ENCODE measurements at places on chromosomes 13 and 19.

DNA sequence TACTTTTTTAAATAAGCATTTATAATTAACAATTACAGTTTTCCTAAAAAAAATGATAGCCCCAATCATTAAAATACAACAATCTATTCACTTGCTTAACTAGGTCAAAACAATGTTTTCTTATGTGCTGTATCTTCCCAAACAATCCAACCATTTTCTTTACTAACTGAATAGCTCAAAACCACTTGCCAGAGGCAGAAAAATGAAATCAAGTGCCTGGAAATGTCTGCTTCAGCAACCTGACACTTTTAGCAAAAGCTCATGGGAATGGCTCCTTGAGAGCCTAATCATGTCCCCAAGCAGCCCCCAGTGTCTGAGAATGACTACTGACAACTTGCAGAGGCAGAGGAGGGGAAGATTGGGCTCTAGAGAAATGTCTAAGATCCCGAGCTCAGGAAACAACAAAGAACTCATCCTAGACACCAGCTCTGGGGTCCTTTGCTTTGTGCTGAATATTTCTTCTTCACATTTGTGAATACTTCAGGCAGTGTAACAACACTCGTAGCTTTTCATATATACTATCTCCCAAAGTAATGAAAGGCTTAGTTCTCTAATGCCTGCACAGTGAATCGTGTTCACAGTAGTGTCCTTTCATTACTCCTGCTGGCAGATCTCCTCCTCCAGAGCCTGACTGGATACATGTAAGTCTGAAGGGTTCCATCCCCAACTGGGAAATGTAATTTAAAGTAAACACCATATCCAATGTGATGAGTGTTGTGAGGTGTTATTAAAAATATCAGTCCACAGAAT, 280.0 kb downstream of the LHFPL6 start:
- DNase-seq, result no peak

DNA sequence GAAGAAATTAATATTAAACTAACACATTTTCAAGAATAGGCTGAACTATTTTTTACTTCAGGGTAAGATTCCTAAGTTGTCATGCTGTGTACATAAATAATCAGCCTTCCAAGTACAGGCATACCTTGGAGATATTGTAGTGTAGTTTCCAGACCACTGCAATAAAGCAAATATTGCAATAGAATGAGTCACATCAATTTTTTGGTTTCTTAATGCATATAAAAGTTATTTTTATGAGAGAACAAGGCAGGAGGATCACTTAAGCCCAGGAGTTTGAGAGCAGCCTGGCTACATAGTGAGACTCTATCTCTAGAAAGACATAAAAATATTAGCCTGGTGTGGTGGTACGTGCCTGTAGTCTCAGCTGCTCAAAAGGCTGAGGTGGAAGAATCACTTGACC, 511.5 kb downstream of the UQCRFS1 start:
- DNase-seq, result no peak

DNA sequence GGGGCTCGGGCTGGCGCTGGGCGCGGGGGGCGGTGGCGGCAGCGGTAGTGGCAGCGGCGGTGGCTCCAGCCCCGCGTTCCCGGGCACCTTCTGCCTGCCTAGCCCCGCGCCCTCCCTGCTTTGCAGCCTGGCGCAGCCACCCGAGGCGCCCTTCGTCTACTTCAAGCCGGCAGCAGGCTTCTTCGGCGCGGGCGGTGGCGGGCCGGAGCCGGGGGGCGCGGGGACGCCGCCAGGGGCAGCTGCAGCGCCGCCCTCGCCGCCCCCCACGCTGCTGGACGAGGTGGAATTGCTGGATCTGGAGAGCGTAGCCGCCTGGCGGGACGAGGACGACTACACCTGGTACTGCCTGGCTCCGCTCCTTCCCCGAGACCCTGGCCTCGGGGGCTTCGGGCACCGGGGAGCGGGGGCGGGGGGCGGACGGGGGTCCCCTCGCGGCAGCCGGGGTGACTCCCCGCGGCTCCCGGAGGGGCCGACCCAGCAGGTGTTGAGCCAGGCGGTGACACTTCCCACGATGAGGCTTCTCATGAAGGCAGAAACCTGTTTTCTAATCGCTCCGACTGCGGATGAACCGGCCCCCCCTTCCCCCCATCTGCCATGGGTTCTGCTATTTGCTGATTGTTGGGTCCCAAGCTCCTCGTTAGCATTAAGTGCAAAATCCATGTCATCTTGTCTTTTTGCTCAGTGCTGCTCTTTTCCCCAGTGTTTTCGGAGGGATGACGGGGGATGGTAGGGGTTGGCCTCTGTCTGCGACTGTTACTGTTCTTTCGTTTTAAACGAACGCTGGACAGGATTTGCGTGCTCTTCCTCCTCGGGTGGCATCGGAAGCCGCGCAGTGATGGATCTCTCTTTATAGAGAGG, 943 bp downstream of the SLAIN1 start:
- peak; percentile 78 for DNase-seq

DNA sequence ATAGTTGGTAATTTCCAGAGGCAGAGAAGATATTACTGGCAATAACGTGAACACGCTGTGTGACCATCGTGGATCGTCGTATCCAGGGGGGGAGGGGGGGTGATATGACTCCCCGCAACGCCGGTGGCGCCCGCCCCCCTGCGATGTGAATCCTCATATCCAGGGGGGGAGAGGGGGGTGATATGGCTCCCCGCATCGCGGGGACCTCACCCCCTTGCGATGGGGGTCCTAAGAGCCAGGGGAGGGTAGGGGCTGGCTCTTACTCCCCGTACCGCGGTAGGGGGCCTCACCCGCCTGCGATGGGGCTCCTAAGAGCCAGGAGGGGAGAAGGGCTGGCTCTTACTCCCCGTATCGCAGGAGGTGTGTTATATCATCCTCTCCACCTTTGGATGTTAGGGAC, 31.3 kb upstream of the RGCC start:
- DNase-seq, result peak; percentile 48

Measured in CD4-positive, CD25-positive, alpha-beta regulatory T cell (primary cell).